Stimulated activated CD8-positive, alpha-beta memory T cell treated with anti-CD3 and anti-CD28 coated beads, Interleukin-4, amount 100 ng/mL, for 4 hours (primary cell): ENCODE measurements at places on chromosomes 3 and 15.

- DNase-seq: no peak
These were observed 1.8 kb upstream of the IQGAP1 start for GRCh38 chr15:90386221-90386620.

DNA sequence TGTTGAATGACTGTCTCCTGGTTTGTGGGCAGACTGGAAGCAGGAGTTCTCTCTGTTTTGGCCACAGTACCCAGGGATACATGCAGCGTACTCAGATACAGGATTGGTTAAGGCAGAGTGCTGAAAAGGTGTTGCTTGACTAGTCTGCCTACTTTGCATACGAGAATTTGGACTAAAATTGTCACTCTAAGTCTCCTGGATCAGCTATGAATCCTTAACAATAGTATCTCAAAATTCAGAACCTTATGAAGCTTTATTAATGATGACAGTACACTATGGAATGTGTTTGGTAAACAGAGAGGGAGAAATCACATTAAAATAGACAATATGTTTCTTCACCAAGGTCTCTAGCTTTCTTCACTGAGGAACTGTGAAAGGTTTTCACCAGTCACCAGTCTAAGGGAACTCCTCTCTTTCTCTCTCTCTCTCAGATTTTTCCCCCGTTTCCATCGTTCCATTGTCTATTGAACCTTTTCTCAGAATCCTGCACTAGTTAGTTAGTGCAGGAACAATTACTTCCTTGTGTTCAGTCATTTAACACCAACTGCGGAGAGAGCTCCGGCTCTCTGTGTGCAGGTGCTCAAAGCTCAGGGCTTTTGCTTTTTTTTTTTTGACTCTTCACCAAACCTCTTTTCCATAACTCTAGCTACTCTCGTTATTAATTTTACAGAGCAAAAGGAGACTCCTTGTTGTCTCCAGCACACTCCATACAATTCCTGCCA is 85.9 kb upstream of the FNDC3B start:
- DNase-seq: no peak

GRCh38 chr3:144585953-144586352 is 614.3 kb downstream of the DIPK2A start:
- no peak for DNase-seq

- DNase-seq: no peak
These were observed 5.0 kb downstream of the PEAK1 start for GRCh38 chr15:77414789-77415442.

- no peak for DNase-seq
These were observed 13.4 kb downstream of the WDR48 start for GRCh38 chr3:39065197-39065596.

- no peak for DNase-seq
These were observed 461.8 kb downstream of the MAGI1 start for GRCh38 chr3:65576966-65577365.

- no peak for DNase-seq
These were observed 179.2 kb downstream of the KCNAB1 start for GRCh38 chr3:156299569-156299968.

- DNase-seq: no peak
These were observed 69.8 kb upstream of the GCNT3 start for GRCh38 chr15:59541750-59542149.

DNA sequence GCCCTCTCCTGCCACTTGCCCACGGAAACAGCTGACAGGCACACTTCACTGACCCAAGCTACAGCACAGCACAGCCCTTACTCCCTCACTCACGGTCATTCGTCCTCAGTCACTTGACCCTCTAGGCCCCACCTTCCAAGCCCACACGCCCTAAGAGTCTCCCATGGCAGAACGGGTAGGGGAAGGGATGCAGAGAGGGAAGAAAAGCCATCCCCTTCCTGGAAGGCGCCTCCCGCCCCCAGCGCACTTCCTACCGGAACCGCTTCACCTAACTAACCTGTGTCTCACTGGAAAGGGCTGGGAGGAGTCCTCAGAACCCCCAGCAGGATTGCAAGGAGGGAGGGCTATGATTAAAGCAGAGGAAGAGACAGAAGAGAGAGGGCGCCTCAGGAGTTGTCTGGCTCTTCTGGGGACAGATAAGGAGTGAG is 22.9 kb downstream of the EPHB3 start:
- no peak for DNase-seq

- no peak for DNase-seq
These were observed 1.8 kb upstream of the SKOR1 start for GRCh38 chr15:67823314-67824196.

DNA sequence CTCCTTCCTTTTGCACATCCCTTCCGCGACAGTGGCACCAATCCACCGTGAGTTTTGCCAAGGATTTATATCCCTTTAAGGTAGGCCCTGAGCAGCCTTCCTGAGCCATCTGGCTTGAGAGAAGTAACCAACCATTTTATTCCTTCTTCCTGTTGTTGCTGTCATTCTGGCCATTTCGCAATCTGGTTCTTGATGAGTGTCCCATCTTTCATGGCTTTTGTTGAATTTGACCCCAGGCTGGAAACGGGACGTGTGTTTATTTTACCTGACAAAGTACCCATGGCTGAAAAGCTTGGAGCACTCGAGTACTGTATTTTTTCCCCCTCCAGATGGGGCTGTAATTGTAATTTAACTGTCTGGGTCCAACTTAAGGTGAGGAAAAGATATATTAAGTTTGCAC is 173.4 kb downstream of the WNT5A start:
- no peak for DNase-seq

DNA sequence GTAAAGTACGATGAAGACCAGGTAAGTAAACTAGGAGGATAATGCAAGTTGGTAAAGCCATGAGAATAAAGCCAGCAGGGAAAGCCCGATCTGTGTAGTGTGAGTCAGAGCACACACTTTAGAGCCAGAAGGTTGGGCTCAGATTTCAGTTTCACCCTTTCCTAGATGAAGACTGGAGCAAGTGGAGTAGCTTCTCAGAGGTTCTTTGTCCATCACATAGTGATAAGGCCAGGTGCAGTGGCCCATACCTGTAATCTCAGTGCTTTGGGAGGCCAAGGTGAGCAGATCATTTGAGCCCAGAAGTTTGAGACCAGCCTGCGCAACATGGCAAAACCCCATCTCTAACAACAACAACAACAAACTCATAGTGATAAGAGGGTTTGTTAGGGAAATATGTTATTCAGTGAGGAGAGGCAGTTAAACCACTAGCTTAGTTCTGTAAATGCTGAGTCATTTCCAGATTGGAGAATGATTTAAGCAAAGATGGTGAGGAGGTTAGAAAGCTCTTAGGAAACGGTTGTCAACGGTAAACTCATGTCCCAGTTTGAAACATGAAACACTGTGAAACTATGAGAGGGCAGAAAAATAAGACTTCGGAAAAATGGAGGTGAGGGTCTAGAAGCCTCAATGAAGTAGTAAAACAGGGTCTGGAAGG is 39.0 kb downstream of the IL12A start:
- no peak for DNase-seq

DNA sequence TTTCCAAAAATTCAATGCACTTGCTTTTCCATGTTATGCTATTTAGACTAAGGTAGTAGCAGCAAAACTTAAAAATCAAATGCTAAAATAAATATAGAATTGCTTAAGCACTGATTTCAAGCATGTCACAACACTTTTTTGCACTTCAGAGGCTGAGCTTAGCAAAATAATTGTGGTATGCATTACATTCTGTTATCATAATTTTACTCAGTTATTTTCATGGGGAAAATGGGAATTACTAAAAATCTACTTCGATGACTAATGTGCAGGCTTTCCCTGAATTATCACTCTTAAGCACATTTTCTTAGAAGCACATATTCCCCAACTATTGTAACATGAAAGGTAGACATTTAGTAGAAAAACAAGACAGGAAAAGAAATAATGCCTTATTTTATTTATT is 322.4 kb upstream of the CBLB start:
- DNase-seq: no peak

GRCh38 chr15:89777073-89777751 is 1.1 kb downstream of the MESP2 start:
- no peak for DNase-seq

DNA sequence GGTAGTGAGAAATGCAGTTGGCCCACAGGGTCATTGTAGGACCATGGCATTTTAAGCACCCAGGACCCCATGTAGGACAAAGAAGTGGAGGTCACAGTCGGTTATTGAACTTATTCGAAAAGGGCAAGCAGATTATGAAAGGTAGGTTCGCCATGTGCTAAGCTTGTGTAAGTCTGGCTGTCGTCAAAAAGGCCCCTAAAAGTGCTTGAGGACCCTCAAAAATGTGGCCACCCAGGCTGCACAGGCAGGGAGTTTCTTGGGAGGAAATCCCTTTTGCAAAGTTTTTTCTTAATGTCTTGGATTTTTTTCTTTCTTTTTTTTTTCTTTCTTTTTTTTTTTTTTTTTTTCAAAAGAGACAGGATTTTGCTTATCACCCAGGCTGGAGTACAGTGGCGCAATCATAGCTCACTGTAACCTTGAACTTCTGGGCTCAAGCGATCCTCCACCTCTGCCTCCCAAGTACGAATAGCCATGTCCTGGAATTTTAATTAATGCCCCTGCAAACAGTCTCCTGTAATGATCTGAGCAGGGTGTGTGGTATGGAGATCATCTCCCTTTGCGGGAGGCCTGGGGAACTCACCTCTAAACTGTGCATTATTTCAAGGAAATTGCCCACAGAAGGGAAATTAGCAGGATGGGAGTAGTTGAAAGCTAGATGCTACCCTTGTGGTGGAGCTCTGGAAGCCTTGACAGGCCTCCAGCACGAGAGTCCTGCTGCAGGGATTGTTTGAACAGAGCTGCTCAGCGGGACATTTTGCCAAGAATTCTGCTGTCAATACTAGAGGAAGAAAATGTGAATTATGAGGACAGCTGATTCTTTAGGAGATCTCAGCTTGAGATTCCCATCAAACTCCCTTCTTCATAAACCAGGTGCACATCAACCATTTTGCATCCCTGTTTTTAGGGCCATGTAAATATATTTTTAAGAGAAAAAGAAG is 28.4 kb downstream of the THSD4 start:
- no peak for DNase-seq

GRCh38 chr3:140545756-140546155 is 132.1 kb upstream of the TRIM42 start:
- DNase-seq: no peak

- no peak for DNase-seq
These were observed 81.7 kb downstream of the LRTM1 start for GRCh38 chr3:54846119-54846518.

GRCh38 chr3:171829841-171830517 is 13.2 kb upstream of the TMEM212 start:
- DNase-seq: no peak

DNA sequence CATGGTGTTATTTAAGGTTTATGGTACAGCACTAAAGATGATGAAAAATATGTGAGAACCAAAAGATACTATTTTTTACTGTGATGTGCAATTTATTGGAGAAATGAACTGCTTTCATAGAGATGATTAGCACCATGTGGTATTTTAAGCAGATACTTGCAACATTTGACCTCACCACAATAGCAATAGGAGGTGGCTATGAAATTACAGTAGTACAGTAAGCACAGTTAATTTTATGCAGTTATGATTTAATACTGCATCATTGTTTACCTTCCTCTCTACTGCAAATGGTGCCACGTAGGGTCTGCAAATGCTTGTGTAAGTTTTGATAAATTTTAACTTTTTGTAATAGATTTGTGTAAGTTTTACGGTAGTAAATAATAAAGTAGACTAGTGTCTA is 14.0 kb downstream of the PYGO1 start:
- DNase-seq: no peak

- DNase-seq: no peak
These were observed 159.3 kb downstream of the IL1RAP start for GRCh38 chr3:190673148-190673547.

GRCh38 chr3:14459787-14460186 is 57.4 kb downstream of the SLC6A6 start:
- DNase-seq: no peak

GRCh38 chr3:13708301-13708700 is 159.4 kb downstream of the FBLN2 start:
- DNase-seq: no peak

GRCh38 chr3:123880998-123881561 is 3.1 kb downstream of the MYLK start:
- DNase-seq: no peak

- DNase-seq: no peak
These were observed 25.5 kb upstream of the SPTBN5 start for GRCh38 chr15:41919201-41919820.

GRCh38 chr3:63128380-63128779 is 149.7 kb upstream of the SYNPR start:
- DNase-seq: no peak

DNA sequence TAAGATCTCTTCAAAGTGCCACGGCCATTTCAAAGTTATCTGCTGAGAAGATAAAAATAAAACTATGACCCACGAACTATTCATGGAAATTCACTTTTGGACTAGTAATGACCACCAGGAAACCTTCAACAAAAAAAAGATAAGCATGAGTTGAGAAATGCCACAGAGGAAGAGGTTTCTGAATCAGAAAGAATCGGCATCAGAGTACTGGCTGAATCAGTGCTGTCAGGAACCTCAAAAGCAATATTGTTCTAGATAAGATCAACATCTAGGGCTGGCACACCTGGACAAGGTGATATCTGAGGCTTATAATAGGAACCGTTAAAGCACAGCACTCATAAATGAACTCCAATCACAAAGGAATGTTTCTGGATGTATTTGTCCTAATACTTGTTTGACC is 72.7 kb downstream of the PEAK1 start:
- no peak for DNase-seq

- no peak for DNase-seq
These were observed 55.5 kb upstream of the PRR23C start for GRCh38 chr3:139099968-139100817.

DNA sequence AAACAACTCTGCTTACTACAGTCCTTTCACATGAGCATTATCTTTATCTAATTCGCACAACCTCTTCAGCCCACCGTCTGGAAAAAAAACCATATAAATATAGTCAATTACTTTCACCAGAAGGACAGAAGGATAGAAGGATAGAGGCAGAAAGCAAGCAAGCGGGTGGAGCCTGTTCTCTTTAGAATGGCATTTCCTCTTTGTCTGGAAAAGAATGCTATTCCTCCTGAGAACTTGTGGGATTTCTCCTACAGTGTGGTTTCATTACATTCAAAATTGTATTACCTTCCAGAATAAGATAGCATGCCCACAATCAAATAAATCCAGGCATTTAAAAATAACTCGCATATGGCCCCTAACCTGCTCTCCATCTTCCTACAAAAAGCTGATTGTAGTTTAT is 23.1 kb downstream of the SLC30A4 start:
- no peak for DNase-seq

GRCh38 chr15:38589502-38589901 is 24.9 kb upstream of the RASGRP1 start:
- no peak for DNase-seq

DNA sequence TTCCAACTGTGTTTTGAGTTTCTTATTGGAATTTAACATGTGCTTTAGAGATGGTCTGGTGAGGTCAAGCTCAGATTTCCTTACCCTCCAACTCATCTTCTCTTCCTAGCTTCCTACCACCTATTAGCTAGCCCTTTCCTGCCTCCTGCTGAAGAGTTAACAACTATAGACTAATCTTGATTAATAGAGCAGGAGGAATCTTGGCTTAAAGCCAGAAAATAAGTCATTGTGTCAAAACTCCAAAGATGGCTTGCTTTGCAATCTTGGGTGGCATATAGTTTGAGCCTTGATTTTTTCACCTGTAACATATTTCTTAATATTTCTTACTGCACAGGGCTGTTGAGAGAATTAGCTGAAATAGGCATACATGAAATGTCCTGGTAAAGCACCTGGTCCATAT is 27.3 kb downstream of the BCL2L10 start:
- DNase-seq: no peak

GRCh38 chr3:134897391-134898141 is 102.5 kb downstream of the EPHB1 start:
- no peak for DNase-seq

GRCh38 chr15:46416544-46416943 is 781.7 kb downstream of the SQOR start:
- no peak for DNase-seq

GRCh38 chr3:186510374-186511079 is 33.7 kb downstream of the CRYGS start:
- DNase-seq: no peak
